Cerebellum (tissue), 4 donors: ENCODE measurements at places on chromosomes 16 and 17. TPM values are rescaled to one million over a fixed set of nuclear protein-coding genes. Genes with fewer than 3 reads are reported as not detected.

DNA sequence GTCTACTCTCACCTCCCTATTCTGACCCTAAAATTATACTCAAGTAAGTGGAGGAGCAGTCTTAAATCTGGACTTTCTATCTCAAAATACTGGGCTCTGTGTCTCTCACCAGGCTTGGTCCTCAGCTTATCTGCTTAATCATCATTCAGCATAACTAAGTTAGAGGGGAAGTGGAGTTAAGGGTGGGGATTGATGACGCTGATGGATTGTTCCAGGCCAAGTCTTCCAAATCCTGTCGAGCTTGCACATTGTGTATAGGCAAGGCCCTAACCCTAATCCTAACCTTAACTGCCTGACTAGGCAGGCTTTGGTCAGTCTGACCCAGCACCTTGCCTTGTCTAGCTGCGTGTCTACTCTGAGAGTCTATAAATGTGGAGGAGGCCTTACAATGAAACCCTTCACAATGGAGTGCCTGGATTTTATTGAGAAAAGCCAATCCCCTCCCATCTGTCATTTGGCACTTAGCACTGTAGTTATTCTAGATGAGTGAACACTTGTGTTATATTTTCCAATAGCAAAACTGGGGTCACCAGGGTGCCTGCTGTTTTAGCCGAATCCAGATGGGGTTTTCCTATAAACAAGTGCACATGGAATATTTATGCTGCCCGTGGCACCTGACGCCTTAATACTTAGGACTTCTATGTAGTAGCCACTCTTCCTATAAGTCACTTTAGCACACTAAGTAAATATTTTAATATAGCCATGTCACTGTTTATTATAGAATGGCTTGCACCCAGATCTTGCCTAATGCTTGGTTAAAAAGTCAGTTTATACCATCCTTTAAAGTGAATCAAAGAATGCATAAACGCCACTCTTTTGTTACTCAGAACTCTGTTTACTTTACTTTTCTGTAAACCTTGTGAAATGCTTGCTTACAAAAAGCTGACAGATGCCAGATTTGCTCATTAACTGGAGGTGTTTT is 193.2 kb upstream of the MYOCD start:
- DNase-seq: no peak

- no peak for DNase-seq
These were observed 704.9 kb downstream of the MAF start for GRCh38 chr16:78895681-78896080.

GRCh38 chr17:82355770-82356427 is 3.1 kb upstream of the TEX19 start:
- no peak for DNase-seq

- DNase-seq: no peak
These were observed 11.5 kb upstream of the KRT38 start for GRCh38 chr17:41452281-41452680.

GRCh38 chr17:81578561-81579225 is 26.5 kb upstream of the FAAP100 start:
- no peak for DNase-seq

GRCh38 chr17:69908626-69909368 is 166.2 kb upstream of the KCNJ16 start:
- no peak for DNase-seq

The B3GNT9 gene
- 1.7 TPM for total RNA-seq
